Activated CD8-positive, alpha-beta memory T cell treated with anti-CD3 and anti-CD28 coated beads, Interleukin-2, amount 50 U/mL, for 4 hours (primary cell): ENCODE measurements at places on chromosomes 3 and 15.

DNA sequence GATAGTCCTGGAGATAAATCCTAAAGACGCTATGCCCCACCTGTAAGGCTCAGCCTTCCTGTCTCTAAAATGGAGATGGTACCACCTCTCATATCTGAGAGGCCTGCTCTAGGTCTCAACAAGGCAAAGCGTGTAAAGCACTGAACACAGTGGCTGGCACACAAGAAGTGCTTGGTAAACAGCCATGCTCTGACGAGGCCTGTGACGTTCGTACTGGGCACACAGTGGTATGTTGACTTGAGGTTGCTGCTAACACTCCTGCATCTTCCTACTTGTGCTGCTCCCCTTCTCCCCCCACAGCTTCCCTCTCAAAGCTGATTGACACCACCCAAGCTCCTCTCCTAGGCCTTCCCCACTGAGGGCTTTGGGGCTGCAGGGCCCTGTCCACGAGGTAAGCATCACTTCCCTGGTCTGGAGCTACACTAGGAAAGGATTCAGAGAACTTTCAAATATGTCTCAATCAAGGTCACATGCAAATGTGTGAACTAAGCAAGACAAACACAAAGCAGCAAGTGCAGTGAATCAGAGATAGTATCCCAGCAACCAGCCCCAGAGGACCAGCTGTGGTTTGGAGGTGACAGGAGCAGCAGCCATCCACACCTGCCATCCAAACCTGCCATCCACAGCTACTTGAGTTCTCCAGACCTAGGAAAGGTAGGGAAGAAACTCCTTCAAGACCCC is 177.5 kb downstream of the STT3B start:
- DNase-seq = no peak

- DNase-seq = no peak
These were observed 950.1 kb downstream of the TBL1XR1 start for GRCh38 chr3:176247191-176247590.

DNA sequence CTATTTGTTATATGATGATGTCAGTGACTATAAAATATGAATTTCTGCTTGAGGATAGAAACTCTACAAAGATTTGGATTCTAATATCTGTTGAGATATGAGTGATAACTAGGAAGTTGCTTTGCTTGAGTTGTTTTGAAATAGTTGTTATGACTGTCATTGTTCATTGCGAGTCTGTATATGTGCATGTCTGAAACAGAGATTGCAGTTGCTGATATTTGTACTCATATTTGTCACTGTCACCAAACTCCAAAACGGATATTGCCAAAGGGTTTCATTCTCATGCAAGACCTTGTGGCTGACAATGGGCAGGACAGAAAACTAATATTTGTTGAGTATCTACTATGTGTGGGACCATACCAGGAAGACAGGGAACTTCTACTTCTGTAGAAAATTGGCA is 240.2 kb downstream of the CD47 start:
- no peak for DNase-seq

- DNase-seq = no peak
These were observed 625.0 kb upstream of the SGO1 start for GRCh38 chr3:20811006-20811405.

DNA sequence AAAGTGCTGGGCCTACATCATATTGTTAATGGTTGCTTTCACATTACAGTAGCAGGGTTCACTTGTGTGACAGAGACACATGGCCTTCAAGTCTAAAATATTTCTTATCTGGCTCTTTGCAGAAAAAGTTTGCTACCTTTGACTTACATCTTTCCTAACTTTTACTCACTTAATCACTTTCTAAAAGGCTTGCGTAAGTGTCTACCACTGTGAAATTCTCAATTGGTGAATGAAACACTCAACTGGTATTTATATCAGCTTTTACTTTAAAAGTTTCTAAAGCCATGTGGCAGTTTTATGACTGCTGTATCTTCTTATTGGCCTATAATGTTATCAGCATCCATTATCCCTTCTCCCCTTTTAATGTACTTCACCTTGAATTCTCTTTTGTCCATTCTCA is 554.5 kb downstream of the ZIC1 start:
- DNase-seq = no peak

- peak; percentile 40 for DNase-seq
These were observed 509.1 kb downstream of the SHQ1 start for GRCh38 chr3:72338942-72339669.

GRCh38 chr3:168116279-168116678 is 20.6 kb upstream of the GOLIM4 start:
- DNase-seq = no peak

- DNase-seq = no peak
These were observed 128.2 kb upstream of the CGNL1 start for GRCh38 chr15:57248074-57248473.

DNA sequence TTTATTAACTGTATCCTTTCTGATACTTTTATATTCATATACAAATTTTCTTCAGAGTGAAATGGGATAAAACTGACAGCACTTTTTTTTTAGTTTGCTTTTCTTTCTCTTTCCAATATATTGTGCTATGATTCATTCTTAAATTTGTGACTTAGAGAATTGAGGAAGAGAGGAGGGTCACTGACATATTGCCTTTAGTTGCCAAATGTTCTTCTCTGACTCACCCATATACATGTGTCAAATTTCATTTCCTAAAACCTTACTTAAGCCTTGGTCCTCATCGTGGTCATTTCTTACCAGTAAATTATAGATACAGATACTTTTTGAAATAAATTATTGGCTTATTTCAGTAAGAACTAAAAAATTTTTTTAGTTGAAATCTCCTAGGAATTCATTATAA is 53.9 kb downstream of the CLASP2 start:
- no peak for DNase-seq

DNA sequence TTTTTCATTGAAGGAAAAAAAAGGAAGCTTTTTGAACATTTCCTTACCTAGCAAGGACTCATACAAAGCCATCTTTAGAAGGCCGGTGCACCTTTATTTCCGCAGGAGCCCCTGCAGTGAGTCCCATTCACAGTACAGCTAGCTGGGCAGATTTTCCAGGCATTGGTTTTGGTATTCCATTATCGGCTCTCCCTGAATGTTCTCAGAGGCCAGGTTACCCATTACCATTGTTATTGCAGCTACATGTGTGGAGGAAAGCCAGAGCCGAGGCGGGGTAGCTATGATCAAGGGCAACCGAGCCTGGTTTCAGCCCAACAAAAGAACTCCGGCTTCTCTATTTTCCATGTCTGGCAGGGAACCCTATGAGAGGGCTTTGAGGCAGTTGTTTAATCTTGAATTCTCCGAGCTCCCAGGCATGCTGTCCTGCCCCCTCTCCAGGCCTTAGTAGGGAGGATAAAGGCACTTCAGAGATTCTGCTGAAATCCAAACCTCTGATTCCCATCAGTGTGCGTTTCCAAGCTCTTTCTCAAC is 100.3 kb downstream of the LRRK1 start:
- no peak for DNase-seq

GRCh38 chr3:37154668-37155314 is 19.6 kb downstream of the LRRFIP2 start:
- no peak for DNase-seq

- DNase-seq = no peak
These were observed 30.8 kb upstream of the GOLGA6L9 start for GRCh38 chr15:82398785-82399184.

DNA sequence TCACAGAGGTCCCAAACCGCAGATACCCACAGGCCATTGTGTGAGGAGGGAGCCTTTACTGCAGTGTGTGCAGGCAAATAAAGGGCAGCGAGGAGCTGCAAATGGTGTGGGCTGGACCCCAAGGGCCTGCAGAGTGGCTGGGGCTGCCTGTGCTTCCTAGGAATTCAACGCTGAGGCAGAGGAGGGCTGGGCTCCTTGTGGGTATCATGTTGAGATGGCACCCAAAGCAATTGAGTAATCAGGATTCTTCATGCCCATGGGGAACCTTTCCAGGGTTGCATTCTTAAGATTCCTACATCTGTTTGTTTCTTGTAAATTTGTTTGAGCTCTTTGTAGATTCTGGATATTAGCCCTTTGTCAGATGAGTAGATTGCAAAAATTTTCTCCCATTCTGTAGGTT is 85.4 kb upstream of the LIPC start:
- DNase-seq = no peak

- no peak for DNase-seq
These were observed 4.5 kb upstream of the TKT start for GRCh38 chr3:53260286-53260785.

DNA sequence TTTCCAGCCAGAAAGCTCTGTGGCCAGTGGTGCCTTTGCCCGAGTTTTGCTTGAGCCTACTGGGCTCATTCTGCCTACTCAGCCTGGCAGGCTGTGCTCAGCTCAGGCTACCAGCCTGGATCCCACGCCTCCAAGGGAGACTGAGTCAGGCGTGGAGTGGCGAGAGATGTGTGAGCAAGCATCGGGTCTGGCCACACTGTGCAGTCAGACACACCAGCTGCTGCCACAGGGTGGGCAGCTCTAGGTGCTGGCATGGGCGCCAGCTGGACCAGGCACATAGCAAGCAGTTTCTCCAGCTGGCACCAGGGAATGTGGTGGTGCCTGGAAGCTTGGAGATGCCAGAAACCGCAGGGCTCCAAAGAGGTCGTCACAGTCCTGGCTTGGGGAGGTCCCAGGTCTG is 498.5 kb upstream of the CNTN4 start:
- no peak for DNase-seq

DNA sequence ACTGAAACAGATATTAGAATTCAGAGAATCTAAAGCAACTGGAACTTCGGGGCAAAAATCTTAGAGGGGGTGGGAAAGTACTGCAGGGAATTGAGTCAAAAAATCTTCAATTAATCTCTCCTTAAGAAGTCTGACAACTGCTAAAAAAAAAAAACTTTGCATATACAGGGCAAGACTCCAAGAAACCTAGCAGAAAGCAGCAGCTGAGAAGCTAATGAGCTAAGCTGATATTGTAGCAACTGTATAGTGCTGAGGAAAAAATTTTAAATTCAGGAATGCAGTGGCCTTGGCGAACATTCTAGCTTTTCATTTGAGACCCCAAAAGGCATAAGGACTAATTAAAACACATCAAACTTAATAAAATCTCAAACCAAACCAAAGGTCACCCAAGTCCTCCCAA is 113.6 kb downstream of the SCAPER start:
- DNase-seq = no peak

DNA sequence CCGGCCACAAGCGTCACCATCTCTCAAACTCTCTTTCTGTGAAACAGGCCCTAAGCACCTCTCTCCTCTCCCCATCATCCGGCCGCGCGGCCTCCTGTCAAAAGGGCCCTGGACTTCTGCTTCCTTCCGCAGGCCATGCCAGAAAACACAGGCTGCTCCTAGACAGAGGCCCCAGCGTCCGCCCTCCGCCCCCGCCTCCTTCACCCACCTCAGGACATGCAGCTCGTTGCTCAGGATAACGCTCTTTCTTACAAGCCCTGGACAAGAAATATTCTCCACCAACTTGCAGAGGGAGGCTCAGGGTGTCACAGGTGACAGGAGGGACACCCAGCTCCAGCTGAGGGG is 212.0 kb downstream of the XXYLT1 start:
- no peak for DNase-seq

DNA sequence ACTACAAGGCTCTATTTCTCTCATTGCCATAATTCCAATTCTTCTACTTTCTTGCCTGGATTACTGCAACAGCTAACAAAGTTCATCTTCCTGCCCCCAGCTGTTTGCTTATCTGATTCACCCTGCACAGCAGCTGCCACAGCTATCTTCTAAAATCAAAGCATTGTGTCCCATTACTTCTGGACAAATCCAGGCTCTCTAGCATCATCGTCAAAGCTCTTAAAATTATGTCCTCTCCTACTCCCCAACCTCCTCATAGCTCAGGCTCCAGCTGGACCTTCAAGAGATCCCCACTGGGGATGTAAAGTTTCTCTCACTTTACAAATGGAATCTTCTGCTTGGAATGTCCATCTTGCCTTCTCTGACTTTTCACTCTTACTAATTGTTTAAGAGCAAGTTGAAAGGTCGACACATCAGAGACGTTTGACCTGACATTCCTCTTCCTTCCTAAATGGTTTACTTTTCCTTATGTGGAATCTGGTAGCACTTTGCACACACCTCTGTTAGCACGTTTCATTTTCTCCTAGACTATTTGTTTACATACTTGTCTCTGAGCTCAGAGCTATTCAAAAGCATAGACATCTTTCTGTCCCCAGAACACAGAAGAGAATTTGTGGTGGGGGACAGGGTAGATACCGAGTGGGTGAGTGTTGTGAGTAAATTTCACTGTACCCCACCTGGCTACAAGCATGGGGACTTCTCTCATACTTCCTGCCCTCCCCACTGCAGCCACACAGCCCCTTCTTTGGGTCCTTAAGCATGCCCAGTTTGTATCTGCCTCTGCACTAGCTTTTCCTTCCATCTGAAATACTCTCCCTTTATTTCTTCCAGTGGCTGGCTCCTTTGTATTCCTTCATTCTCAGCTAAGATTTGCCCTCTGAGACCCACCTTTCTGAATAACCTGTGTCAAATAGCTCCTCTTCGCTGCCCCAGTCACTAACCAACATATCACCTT is 77.9 kb downstream of the SERPINI1 start:
- no peak for DNase-seq

DNA sequence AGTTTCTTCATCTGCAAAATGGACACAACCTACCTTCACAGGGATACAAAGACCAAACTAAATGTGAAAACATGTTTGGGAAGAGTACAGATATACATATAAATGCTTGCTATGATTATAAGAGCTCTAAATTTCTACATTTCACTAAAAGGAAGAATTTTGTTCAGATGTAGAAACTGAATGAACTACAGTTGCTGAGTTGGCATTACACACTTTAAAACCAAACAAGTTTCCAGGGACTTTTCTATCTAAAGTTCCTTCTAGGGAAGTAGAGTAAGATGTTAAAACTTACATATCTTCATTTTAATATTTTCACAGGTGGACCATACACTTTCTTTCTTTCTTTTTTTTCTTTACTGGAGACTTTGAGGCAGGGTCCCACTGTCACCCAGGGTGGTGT is 4.6 kb downstream of the AAGAB start:
- DNase-seq = no peak

DNA sequence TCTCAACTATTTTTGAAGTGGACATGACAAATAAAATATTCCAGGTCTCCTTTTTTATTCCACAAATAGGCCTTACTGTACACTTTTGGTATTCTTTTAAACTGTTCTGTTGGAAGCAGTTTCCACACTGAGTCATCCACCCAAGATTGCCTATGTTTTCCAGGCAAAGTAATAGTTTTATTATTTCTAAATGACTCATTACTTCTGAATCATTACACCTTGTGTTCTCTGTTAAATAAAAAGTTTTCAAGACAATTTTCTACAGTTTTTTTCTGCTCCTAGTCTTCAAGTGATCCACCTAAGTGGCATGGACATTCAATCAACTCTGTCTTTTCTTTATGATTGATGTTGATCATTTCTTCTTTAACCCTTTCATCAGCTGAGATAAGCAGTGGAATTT is 26.5 kb downstream of the PPP2R3A start:
- DNase-seq = no peak

DNA sequence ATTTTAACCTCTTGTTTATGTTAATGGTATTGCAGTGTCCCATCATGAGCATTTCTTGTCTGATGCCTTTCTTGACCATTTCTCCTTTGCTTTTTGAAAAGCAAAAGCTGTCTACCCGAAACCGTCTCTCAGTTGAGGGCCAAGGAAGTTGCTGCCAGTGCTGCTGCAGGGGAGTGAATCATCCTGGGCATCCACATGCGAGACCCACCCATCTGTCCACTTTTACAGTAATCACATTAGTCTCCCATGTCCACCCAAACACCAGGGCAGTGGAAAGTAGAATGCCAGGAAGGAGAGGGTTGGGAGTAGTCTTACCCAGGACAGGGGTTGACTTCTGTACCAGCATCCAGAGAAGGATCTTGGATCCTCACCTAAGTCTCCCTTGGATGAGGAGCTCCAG is 48.6 kb upstream of the TEX264 start:
- no peak for DNase-seq
